ENCODE measurements at places on chromosomes 1 and 21.

GRCh38 chr1:74508449-74508848, 4.0 kb downstream of the LRRC53 start:
- DNase-seq: no peak

DNA sequence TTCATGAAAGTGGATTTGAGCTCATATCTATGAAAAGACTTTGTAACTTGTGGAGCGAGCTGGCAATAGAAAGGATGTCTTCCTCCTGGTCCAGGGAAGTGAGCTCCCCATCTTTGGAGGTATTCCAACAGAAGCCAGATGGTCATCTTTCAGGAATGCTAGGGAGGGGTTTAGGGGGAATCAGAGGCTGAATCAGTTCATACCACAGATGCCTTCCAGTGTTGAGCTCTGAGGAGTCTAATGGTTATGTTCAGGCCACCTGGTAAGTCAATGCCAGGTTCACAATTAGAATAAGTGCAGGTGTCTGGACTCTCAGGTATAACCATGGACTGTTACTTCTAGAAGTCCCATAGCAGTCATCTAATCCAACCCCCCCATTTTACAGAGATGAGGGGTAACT, 119.1 kb downstream of the ACTL8 start:
- peak; percentile 98 for DNase-seq

DNA sequence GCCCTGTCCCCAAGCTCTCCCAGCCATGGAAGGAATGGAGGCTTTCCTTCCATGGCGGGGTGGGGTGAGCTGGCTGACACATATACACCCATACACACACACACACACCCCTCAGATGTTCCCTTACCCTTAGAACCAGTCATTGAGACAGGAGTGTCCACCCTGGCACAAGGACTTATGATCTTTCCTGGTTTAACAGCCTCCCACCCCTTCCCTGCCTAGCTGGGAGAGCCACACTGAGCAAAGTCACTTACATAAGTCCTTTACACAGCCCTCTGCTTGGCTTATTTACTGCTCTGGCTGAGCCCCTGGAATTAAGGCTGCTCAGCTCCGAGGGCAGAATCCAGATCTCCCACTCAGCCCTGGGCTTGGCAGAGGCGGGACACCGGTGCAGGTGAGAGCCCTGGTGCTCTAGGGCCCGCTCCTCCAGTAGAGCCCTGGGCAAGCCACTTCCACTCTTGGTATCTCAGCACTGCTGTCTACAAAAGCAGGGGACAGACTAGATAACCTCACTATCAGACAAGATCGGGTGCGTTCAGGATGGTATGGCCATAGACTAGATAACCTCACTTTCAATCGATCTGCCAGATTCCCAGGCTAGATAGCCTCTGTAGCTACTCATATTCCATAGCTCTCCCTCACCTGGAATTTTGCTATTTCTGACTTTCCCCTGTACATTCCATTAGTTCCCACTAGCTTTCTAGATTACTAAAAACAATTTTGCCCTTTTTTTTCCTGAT, 16.7 kb downstream of the SLC6A9 start:
- no peak for DNase-seq

DNA sequence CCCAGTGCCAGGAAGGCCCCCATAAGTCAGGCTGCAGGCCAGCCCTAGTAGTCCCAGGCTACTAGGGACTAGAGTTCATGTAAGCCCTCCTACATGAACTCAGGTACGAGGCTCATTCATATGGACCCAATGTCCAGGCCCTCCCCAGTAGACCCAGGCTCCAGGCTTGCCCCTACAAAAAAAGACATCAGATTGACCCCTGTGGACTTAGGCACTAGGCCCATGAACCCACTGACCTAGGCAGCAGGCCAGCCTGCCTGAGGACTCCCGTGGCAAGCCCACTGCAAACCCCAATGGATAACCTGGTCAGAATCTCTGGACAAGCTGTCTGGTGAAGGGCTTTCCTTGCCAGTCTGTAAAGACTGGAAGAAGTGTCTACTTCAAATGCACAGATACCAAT, 51.2 kb downstream of the TNNI3K start:
- no peak for DNase-seq

GRCh38 chr1:237740846-237741245, 149.9 kb downstream of the ZP4 start:
- DNase-seq: no peak

- peak; percentile 33 for DNase-seq
These were observed 31.0 kb downstream of the IL12RB2 start for GRCh38 chr1:67338642-67339041.

DNA sequence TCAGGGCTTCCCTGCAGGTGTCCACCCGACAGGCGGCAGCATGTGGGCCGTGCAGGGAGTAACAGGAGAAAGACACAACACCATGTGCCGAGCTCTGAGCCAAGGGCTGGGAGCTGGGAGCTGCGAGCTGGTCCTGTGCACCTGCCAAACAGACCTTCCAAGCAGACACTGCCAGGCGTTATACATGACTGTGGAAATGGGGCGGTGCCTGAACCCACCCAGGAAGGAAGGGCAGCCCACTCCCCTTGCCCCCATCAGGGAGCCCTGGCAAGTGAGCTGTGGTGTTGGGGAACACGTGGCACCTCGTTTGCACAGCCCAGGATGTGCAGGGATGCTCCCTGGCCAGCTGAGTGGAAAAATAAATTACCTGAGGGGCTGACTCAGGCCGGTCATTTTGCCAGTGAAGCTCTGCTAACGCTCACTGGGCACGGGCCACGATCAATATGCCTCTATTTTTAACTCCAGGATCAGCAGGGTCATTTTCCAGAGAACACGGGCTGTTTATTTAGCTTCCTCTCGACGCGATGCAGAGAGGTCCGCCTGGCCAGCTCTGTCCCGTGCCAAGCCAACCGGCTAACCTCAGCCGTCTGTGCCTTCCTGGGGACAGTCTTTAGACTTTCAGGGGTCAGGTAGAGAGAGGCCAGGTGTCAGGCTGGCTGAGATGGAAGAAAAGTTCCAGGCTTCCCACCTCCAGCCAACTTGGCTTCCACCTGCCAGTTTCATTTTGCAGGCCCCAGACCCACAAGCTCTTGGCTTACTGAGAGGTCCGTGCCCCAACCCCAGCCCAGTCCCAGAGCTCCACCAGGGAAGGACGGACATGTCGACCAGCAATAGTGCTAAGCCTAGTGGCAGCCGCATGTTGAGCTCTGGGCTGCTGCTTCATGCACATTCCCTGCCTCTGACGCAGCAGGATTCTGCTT, 196.7 kb upstream of the VAMP3 start:
- DNase-seq: no peak

DNA sequence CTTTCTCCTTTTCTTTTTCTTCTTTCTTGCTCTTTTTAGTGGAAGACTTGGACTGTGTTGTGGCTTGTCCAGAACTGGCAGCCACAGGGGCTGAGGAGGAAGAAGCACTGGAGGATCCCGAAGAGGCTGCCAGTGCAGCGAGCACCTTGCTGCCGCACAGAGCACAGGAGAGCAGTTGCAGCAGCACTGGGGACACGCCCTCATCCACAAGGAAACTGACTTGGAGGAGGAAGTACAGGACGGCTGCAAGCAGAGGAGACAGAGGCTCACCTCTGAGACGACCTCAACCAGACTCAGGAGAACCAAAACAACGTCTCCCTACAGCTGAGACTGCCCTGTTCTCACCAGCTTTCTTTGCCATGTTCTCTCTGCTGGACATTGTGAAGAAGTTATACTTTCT, 88.9 kb downstream of the UBR4 start:
- no peak for DNase-seq

DNA sequence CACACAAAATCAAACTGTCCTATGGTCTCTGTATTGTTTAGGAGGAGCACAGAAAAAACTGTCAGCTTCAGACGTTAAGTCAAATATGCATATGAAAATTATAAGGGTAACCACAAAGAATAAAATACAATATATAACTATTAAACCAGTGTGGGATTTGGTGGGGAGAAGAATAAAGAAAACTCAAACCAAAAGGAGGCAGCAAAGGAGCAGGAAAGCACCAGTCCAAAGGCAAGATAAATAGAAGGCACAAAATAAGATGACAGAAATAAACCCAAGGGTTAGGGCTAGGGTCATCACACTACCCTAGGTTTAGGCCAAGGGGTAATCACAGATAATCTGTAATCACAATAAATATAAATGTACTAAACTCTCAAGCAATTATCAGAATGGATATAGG, 32.8 kb downstream of the DLGAP3 start:
- DNase-seq: no peak

GRCh38 chr1:173295995-173296394, 88.9 kb upstream of the TNFSF4 start:
- DNase-seq: peak; percentile 31

DNA sequence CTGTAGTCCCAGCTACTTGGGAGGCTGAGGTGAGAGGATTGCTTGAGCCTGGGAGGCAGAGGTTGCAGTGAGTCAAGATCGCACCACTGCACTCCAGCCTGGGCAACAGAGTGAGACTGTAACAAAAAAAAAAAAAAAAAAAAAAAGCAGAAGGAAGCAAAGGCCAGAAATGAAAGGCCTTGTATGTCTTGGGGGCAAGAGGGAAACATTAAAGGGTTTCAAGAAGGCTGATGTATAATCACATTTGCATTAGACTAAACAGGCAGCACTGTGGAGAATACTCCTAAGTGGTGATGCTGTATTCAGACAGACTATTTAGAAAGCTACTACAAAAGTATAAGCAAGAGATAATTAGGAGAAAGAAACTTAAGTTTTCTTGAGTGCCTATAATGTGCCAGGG, 10.4 kb downstream of the ANP32E start:
- no peak for DNase-seq

- no peak for DNase-seq
These were observed 70.9 kb downstream of the TCP10L start for GRCh38 chr21:32514275-32515055.

DNA sequence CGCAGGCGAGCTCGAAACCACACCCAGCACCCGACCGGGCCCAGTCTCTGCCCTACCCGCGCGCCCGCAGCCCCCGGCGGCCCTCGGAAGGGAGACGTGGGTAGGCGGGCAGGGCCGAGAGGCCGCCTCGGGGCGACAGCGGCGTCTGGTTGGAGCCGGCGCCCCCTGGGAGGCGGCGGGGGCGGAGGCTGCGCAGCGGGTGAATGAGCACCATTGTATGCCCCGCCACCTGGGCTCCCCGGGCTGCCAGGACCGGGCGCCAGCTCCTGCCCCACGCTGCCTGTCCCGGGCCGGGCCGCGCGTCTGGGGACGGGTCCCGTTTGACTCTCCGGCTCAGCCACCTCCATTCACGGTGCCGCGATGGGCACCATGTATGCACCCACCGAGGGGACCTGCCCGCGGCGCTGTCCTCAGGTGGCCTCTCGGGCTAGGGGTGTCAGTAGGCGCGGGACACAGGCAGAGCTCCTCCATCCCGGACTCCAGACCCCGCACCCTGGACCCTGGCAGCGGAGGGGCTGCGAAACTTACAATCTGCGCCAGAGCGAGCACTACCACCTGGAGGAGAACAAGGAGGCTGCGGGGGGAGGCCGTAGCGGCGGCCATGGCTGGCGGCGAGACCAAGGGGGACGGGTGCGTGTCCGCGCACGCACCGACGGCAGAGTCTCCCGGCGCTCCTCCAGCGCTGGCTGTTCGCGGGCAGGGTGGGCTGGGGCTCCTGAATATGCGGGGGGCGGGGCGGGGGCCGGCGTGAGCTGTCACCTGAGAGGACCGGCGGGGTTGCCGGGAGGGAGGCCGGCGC, at the start of gene COL9A2:
Gene COL9A2, minus strand, starts transcription at position 692 of the 799 bp plus-strand sequence. Its CDS starts 89 bp downstream, at position 603.
- DNase-seq: no peak

GRCh38 chr1:227065311-227065710, 125.2 kb downstream of the COQ8A start:
- DNase-seq: peak; percentile 36

- DNase-seq: no peak
These were observed 8.2 kb downstream of the PLA2G5 start for GRCh38 chr1:20078171-20078651.

DNA sequence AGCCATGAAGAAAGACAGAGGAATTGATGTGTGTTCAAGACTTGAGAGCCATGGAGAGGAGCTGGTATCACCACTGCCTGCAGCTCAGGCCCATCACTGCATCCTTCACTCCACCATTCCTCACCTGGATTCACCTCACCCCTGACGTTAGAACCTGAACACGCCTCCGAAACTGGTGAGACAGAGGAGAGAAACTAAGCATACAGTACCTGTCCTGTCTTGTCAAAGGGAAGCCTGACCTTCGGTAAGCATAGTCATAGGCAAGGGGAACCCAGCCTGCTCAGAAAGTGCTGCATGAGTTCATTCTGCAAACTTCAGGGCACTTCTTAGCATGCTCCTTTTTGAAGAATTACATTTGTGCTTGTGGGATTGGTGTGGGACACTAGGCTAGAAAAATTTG, 425.8 kb downstream of the DSCAM start:
- no peak for DNase-seq

DNA sequence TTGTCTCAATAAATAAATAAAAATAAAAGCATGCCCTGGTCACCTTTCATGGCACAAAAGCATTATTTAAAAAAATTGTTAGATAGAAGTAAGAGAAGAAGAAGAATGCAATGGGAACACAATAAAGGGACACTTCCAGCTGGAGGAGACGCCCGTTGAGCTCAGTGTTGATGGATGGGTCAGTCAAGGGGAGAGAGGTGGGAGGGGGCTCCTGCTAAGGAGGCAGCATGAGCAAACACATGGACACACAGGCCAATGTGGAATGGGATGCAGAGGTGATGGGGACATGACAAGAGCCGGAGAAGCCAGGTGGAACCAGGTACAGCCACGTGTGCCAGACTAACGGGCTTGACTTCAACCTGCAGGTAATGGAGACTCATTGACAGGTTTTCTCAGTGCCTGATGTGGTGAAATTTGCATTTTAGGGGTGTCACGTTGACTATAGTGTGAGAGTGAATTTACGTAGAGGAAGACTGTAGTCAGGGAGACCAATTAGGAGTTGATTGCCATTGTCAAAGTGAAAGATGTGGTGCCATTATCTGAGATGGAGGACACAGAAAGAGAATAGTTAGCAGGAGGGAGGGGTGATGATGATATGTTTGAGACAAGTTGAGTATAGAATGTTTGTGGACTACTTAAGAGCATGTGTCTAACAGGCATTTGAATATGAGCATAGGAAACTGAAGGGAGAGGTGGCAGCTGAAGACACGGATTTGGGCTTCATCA, 48.7 kb upstream of the ATP2B4 start:
- DNase-seq: no peak

GRCh38 chr21:42460391-42461184, 35.4 kb downstream of the RSPH1 start:
- no peak for DNase-seq

DNA sequence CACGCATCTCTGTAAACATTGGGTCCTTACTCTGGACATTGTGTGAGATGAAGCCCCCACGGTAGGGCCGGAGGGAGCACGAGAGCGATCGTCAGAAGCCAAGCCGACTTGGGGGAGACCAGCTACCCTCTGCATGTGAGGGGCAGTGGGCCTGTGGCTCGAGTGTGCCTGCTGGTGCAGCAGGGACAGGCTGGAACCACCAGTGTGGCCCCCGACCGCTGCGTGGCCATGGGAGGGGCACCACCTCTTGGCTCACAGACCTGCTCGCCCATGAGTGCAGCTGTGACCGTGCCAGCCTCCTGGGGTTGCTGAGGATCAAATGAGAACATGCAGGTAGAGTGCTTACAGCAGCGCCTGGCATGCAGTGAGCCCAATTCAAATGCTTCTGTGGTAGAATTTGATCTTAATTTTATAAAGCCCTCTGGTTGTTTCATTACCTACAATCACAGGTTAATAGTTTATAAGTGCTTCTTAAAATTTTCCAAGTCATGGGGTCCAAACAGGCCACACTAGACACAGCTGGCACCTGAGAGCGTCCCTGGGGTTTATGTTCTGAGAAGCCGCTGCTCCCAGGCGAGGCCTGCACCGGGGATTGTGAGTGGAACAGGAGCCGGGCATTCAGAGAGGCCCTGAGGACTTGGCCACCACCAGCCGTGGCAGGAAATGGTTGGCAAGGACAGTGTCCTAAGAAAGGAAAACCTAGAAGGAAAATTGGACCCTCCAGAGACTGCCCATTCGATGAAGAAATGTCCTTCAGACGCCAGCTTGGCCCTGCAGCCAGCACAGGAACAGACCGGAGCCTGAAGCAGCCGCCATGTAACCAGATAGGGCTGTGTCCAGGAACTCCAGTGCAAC, 22.6 kb upstream of the ADARB1 start:
- DNase-seq: no peak

Measured in fibroblast of upper back skin (primary cell).